ENCODE measurements at places on chromosomes 6 and 20.
A peak's percentile ranks its signal among the peaks of the same experiment; 100 is the strongest.

GRCh38 chr6:75842191-75842590 is 93.2 kb downstream of the MYO6 start:
- DNase-seq, result no peak
- no peaks in the 10 kb centered on the region for H3K4me1 ChIP-seq
- H3K36me3 ChIP-seq, result peaks cover 15% of the 10 kb centered on the region
- no peak overlapping the region for H3K27ac ChIP-seq
- no peaks in the 10 kb centered on the region for H3K27me3 ChIP-seq
- H3K4me3 ChIP-seq, result no peak overlapping the region

DNA sequence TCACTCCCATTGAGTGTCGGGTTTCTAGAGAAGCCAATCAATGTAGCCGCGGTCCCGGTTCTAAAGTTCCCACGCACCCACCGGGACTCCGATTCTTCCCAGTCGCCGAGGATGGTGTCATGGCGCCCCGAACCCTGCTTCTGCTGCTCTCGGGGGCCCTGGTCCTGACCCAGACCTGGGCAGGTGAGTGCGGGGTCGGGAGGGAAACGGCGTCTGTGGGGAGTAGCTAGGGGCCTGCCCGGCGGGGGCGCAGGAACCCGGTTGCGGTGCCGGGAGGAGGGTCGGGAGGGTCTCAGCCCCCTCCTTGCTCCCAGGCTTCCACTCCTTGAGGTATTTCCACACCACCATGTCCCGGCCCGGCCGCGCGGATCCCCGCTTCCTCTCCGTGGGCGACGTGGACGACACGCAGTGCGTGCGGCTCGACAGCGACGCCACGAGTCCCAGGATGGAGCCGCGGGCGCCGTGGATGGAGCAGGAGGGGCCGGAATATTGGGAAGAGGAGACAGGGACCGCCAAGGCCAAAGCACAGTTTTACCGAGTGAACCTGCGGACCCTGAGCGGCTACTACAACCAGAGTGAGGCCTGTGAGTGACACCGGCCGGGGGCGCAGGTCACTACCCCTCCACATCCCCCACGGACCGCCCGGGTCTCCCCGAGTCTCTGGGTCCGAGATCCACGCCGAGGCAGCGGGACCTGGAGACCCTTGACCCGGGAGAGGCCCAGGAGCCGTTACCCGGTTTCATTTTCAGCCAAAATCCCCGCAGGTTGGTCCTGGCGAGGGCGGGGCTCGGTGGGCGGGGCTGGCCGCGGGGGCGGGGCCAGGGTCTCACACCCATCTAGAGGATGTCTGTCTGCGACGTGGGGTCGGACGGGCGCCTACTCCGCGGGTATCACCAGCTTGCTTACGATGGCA is 35.2 kb upstream of the HLA-G start:
- H3K4me3 ChIP-seq, result peak overlapping the region; percentile 89
- peak overlapping the region; percentile 59 for H3K27ac ChIP-seq
- peaks cover 6% of the 10 kb centered on the region for H3K4me1 ChIP-seq
- DNase-seq, result peak; percentile 75
- H3K36me3 ChIP-seq, result no peaks in the 10 kb centered on the region

- H3K27me3 ChIP-seq, result peaks cover 9% of the 10 kb centered on the region
- peaks cover 2% of the 10 kb centered on the region for H3K36me3 ChIP-seq
- H3K4me3 ChIP-seq, result no peak overlapping the region
- no peaks in the 10 kb centered on the region for H3K4me1 ChIP-seq
- DNase-seq, result no peak
- no peak overlapping the region for H3K27ac ChIP-seq
These were observed 47.4 kb upstream of the SRF start for GRCh38 chr6:43123461-43124314.

DNA sequence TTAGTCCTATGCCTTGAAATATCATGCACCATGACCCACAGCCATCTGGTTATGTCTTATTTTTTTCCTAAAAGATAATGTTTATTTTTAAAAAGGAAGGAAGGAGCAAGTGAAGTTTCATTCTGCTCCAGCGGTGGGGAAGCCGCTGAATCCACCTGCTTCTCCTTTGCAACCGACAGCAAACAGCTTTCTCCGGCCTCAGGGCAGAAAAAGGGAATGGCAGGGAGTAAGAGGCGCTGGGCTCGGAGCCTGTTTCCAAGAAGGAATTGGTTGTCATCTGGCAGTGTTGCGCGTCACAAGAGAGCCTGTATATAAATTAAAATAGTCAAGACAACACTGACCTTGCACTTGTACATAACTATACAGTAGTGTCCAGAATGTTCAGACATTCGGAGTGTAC is 14.2 kb downstream of the GFRA4 start:
- H3K27me3 ChIP-seq, result no peaks in the 10 kb centered on the region
- H3K4me3 ChIP-seq, result no peak overlapping the region

DNA sequence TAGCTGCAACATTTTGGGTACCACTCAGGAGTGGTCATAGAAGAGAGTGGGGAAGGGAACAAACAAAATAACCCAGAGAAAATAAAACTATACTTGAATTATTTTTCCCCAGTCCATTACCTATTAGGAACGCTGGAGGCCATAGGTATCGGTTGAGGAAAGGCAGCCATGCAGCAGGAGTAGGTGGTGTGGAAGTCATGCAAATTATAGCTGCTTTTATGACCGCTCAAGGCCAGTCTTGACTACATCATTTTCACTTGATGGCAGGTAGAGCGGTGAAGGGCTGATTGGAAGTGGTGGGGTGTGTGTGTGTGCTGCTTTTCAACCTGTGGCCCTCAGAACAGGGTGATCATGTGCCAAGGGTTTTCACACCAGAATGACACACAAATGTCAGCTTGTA is 36.5 kb upstream of the KIF13A start:
- H3K27ac ChIP-seq, result no peak overlapping the region
- peaks cover 2% of the 10 kb centered on the region for H3K36me3 ChIP-seq
- no peak for DNase-seq
- H3K4me3 ChIP-seq, result no peak overlapping the region
- H3K4me1 ChIP-seq, result peaks cover 2% of the 10 kb centered on the region

DNA sequence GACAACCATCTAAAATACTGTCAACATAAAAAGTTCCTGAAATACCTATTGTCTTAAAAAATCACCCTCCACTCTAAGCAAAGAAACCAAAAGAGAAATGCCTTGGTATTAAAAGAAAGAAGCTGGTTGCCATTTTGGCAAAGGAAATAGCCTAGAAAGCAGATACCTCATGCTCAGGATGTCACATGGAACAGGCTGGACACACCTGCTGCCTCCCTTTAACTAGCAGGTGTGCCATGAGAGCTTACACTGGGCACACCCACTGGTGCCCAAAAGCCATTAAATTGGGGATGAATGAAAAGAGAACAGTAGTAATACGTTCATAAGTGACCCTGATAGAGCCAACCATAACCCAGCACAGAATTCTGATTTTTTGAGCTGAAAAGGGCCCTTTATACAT is 1.5 kb downstream of the SLC23A2 start:
- no peaks in the 10 kb centered on the region for H3K27me3 ChIP-seq
- H3K27ac ChIP-seq, result peak overlapping the region; percentile 95
- H3K4me3 ChIP-seq, result peak overlapping the region; percentile 94
- H3K4me1 ChIP-seq, result peaks cover 48% of the 10 kb centered on the region

DNA sequence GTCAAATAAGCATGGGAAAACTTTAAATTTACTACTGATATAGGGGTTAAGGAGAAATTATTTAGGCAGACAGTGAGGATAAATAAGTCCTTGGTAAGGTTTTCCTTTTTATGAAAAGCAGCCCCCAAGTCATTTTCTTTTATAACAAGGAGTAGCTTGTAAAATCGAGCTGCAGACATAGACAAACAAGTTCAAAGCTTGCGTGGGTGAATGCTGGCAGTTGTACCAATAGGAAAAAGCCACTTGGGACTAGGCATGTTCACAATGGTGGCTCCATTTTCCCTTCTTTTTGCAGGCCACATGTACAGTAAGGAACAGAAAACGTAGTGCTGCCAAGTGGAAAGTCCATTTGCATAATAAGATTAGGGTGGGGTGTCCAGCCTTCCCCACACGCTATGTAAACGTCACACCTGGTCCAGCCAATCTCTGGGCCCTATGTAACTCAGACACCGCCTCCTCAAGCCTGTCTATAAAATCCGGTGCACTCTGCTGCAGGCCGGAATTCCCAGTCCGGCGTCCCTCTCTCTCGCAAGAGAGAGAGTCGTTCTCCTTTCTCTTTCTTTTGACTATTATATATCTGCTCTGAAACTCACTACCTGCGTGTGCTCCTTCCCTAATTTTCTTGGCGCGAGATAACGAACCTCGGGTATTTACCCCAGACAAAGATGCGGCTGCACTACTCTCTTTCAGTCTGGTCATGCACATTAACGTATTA is 217.1 kb upstream of the MAN1A1 start:
- H3K36me3 ChIP-seq, result no peaks in the 10 kb centered on the region
- peaks cover 6% of the 10 kb centered on the region for H3K27me3 ChIP-seq
- H3K27ac ChIP-seq, result no peak overlapping the region
- no peak for DNase-seq
- no peak overlapping the region for H3K4me3 ChIP-seq
- H3K4me1 ChIP-seq, result no peaks in the 10 kb centered on the region

DNA sequence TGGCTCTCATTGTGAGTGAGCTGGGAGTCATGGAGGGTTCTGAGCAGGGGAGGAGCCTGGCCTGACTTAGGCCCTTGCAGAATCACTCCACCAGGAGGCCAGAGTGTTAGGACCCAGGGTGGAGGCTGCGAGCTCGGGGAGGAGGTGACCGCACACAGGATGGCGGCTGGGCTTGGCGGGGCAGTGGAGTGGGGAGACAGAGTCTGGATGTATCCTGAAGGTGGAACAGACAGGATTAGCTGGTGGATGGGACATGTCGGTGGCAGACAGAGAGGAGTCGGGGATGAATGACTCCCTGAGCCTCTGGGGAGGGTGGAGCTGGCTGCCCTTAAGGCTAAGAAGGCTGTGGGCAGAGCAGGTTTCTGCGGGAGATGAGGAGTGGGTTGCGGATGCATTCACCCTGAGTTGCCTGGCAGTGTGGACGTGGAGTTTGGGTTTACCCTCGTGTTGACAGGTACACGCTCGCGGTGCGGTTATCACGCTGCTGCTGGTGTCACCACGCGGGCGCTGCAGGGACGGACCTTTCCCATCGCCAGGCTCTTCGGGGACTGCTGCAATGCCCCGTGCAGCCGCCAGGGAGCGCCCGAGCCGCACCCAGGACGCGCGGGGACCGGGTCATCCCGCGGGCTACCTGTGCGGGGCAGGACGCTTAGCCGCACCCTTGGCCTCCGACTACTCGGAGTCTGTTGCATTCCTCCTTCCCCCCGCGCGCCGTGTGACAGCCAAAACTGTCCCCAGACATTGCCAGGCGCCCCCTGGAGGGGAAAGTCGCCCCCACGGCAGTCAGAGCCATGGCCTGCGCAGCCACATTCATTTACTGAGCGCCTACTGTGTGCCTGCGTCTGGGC is 43.0 kb upstream of the PTGIS start:
- H3K27ac ChIP-seq, result peak overlapping the region; percentile 56
- H3K27me3 ChIP-seq, result no peaks in the 10 kb centered on the region
- peak overlapping the region; percentile 76 for H3K4me3 ChIP-seq
- DNase-seq, result peak; percentile 79
- H3K4me1 ChIP-seq, result peaks cover 14% of the 10 kb centered on the region
- H3K36me3 ChIP-seq, result peaks cover 3% of the 10 kb centered on the region

GRCh38 chr6:36335465-36336207 is 1.1 kb downstream of the BNIP5 start:
- H3K36me3 ChIP-seq, result no peaks in the 10 kb centered on the region
- peaks cover under 1% of the 10 kb centered on the region for H3K4me1 ChIP-seq
- H3K4me3 ChIP-seq, result no peak overlapping the region
- DNase-seq, result no peak

DNA sequence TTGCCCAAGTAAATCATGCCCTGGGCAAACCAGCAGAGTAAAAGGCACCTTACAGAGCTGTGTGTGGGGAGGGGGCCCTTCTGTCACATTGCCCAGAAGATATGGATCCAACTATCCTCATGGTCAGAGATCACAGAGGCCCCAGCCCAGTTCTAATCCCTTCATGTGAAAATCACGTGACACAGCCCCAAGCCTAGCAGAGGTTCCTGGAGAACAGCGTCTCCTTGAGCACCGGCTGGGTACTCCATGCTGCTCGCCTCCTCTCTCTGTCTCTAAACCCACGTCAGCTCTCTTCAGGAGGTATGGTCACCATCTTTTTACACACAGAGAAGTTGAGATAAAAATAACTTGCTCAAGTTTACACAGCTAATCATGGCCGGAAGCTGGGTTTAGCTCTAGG is 230.2 kb downstream of the ANKRD60 start:
- DNase-seq, result no peak
- no peak overlapping the region for H3K27ac ChIP-seq
- no peaks in the 10 kb centered on the region for H3K4me1 ChIP-seq
- H3K27me3 ChIP-seq, result peaks cover 20% of the 10 kb centered on the region

- no peaks in the 10 kb centered on the region for H3K27me3 ChIP-seq
- no peak overlapping the region for H3K27ac ChIP-seq
- DNase-seq, result no peak
- no peaks in the 10 kb centered on the region for H3K4me1 ChIP-seq
These were observed 44.3 kb downstream of the FOXC1 start for GRCh38 chr6:1654054-1654453.

DNA sequence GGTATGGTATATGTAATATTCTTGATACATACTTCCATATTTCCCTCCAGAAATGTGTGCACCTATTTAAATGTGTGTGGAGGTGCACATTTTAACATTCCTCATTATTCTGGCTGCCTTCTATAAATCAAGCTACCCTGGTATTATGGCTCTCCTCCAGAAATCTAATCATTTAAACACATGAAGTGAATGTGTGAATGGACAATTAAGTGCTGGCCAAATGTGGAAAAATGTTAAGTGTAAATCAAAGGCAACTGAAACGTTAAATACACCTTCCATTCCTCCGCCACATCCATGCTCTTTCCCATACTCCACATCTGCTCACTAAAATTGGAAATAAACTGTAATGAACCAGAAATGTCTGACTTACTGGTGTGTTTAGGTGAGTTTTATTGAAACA is 24.9 kb upstream of the ESR1 start:
- H3K4me1 ChIP-seq, result no peaks in the 10 kb centered on the region
- H3K27me3 ChIP-seq, result peaks cover 17% of the 10 kb centered on the region
- DNase-seq, result no peak
- no peak overlapping the region for H3K27ac ChIP-seq
- no peaks in the 10 kb centered on the region for H3K36me3 ChIP-seq
- H3K4me3 ChIP-seq, result no peak overlapping the region

- no peak overlapping the region for H3K4me3 ChIP-seq
- peaks cover 68% of the 10 kb centered on the region for H3K36me3 ChIP-seq
- no peaks in the 10 kb centered on the region for H3K27me3 ChIP-seq
- no peak for DNase-seq
These were observed 75.1 kb downstream of the IRAK1BP1 start for GRCh38 chr6:78942446-78942845.

DNA sequence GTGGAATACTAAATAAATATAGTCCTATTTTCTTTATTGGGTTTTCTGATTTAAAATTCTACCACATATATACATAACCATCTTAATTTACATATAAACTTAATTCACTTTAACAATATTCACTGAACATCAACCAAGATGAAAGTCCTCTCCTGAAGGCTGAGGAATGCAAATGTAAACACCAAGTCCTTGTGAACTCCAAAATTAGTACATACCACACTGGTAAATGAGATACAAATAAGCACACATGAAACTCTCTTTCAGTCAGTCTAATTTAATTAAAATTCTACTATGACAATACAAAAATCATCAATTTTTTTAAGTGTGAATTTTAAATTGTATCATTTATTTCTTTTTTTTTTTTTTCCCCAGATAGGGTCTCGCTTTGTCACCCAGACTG is 205.1 kb upstream of the RUNX2 start:
- no peak for DNase-seq
- H3K36me3 ChIP-seq, result no peaks in the 10 kb centered on the region
- H3K27me3 ChIP-seq, result no peaks in the 10 kb centered on the region
- H3K4me3 ChIP-seq, result no peak overlapping the region
- H3K27ac ChIP-seq, result no peak overlapping the region
- H3K4me1 ChIP-seq, result no peaks in the 10 kb centered on the region

GRCh38 chr6:102458990-102459389 is 1065.5 kb downstream of the GRIK2 start:
- no peaks in the 10 kb centered on the region for H3K36me3 ChIP-seq
- H3K27me3 ChIP-seq, result no peaks in the 10 kb centered on the region
- no peak for DNase-seq
- H3K4me3 ChIP-seq, result no peak overlapping the region

All from effector memory CD8-positive, alpha-beta T cell (primary cell).